Immature natural killer cell (primary cell): ENCODE measurements at places on chromosomes 11 and 22.

DNA sequence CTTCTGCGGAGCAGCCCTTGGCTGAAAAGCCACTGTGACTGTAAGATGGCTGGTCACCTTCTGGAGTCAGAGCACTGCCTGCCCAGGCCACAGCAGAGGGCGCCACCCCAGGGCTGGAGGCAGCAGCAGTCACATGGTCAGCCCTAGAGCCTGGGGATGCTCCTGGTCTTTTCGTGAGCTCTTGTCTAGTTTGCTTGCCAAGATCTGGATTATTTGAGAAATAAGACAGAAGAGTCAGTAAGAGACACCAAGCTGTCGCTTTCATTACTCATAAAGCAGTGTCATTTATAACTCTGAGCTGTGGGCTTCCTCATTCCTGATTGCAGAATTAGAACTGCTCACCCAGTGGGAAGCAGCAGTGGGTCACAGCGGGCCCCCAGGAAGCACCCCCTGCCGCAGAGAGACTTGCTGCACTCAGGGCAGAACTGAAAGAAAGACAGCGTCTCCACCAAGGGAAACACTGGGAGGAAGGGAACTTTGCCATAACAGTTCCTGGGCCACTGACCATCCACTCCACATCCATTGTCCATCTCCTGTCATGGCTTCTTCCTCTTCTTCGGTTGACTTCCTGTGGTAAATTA, 56.7 kb downstream of the PPP6R2 start:
- peak overlapping the region; percentile 84 for H3K27ac ChIP-seq
- H3K4me3 ChIP-seq, result peak overlapping the region; percentile 23
- peaks cover 50% of the 10 kb centered on the region for H3K4me1 ChIP-seq
- no peaks in the 10 kb centered on the region for H3K27me3 ChIP-seq
- peaks cover 4% of the 10 kb centered on the region for H3K36me3 ChIP-seq

DNA sequence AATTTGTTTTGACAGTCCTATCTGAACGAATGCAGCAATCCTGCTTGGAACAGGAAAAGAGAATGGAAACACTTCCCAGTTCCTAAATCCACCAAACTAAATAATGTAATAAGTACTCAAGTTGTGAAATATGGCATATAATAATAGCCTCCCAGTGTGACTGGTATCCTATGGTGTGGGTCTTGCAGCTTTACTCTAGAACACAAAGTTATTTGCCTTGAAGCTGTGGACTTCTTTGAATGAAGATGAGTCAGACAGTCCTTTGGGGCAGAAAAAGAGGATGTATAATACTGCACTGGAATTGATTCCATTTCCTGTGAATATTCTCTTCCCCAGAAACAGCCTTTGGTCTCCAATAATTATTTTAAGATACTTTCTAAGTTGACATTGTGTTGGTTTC, 887.0 kb downstream of the KCNA4 start:
- peaks cover 1% of the 10 kb centered on the region for H3K27me3 ChIP-seq
- no peak for DNase-seq
- no peaks in the 10 kb centered on the region for H3K4me1 ChIP-seq

GRCh38 chr11:112440518-112440917, 179.9 kb upstream of the PLET1 start:
- H3K36me3 ChIP-seq, result peaks cover 20% of the 10 kb centered on the region
- no peak overlapping the region for H3K27ac ChIP-seq
- H3K4me3 ChIP-seq, result no peak overlapping the region
- DNase-seq, result no peak
- H3K27me3 ChIP-seq, result peaks cover 8% of the 10 kb centered on the region

DNA sequence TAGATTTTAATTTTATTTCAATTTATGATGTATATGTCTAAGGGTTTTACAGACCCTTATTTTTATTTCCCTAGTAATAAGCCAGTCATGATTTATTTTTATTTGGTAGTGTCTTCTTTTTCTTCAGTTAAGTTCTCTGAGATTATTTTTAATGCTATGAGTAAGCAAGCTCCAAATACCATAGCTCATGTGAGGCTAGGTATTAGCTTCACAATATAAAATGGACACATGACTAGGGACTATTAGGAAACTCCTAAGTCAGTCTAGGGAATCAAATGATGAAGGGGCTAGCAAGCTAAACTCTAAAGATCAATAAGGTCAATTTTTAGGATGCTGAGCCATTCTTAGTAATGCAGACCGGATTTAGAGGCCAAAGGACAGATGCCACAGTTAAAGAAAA, 45.9 kb downstream of the CKAP5 start:
- peaks cover 13% of the 10 kb centered on the region for H3K4me1 ChIP-seq
- no peaks in the 10 kb centered on the region for H3K27me3 ChIP-seq
- H3K36me3 ChIP-seq, result peaks cover 12% of the 10 kb centered on the region
- H3K27ac ChIP-seq, result no peak overlapping the region
- H3K4me3 ChIP-seq, result no peak overlapping the region
- no peak for DNase-seq

DNA sequence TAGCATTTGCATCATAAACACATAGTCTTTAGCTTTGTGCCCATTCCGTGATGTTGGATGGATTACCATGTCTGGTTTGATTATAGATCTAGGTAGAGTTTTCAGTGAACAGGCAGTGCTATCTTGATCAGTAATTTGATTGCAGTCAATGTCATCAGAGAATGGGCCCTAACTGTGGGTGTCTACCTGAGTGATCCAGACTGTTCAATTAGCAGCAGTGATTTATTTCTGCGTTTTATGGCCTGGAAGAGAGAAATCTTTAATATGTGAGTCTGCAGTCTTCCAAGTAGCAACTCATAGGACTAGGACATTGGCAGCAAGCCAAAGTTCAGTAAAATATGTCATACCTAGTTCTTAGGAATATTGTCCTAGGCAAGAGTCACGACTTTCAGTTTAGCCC, 80.3 kb downstream of the CASP12 start:
- H3K27ac ChIP-seq, result no peak overlapping the region
- H3K36me3 ChIP-seq, result no peaks in the 10 kb centered on the region
- H3K4me1 ChIP-seq, result no peaks in the 10 kb centered on the region
- H3K27me3 ChIP-seq, result no peaks in the 10 kb centered on the region
- no peak for DNase-seq

GRCh38 chr11:77106321-77106720, 3.7 kb downstream of the OMP start:
- H3K27ac ChIP-seq, result no peak overlapping the region
- no peak overlapping the region for H3K4me3 ChIP-seq
- DNase-seq, result no peak
- peaks cover 6% of the 10 kb centered on the region for H3K4me1 ChIP-seq
- H3K27me3 ChIP-seq, result peaks cover 2% of the 10 kb centered on the region

- H3K36me3 ChIP-seq, result no peaks in the 10 kb centered on the region
- DNase-seq, result no peak
- H3K27ac ChIP-seq, result no peak overlapping the region
- H3K4me1 ChIP-seq, result no peaks in the 10 kb centered on the region
Measured at GRCh38 chr22:23047265-23047664, 23.1 kb upstream of the GNAZ start.

DNA sequence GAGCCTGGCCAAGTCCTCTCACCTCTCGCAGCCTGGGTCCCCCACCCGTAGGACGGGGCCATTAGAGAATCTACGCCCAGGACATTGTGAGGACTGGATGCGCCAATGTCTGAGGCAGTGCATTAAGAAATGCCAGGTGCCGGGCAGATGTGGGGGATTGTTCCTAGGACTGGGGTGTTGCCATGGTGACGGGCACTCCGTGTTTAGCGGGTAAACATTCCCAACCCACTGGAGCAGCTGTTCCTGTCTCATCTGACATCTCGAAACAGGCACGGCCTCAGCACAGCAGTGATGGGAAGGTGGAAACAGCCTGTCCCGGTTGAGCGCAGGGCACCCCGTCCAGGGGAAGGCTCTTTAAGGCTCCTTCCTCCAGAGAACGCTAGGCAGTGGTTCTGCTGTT, 99.6 kb upstream of the RTL6 start:
- H3K4me1 ChIP-seq, result peaks cover 10% of the 10 kb centered on the region
- H3K27ac ChIP-seq, result no peak overlapping the region
- no peaks in the 10 kb centered on the region for H3K36me3 ChIP-seq
- H3K27me3 ChIP-seq, result peaks cover 13% of the 10 kb centered on the region
- H3K4me3 ChIP-seq, result no peak overlapping the region

DNA sequence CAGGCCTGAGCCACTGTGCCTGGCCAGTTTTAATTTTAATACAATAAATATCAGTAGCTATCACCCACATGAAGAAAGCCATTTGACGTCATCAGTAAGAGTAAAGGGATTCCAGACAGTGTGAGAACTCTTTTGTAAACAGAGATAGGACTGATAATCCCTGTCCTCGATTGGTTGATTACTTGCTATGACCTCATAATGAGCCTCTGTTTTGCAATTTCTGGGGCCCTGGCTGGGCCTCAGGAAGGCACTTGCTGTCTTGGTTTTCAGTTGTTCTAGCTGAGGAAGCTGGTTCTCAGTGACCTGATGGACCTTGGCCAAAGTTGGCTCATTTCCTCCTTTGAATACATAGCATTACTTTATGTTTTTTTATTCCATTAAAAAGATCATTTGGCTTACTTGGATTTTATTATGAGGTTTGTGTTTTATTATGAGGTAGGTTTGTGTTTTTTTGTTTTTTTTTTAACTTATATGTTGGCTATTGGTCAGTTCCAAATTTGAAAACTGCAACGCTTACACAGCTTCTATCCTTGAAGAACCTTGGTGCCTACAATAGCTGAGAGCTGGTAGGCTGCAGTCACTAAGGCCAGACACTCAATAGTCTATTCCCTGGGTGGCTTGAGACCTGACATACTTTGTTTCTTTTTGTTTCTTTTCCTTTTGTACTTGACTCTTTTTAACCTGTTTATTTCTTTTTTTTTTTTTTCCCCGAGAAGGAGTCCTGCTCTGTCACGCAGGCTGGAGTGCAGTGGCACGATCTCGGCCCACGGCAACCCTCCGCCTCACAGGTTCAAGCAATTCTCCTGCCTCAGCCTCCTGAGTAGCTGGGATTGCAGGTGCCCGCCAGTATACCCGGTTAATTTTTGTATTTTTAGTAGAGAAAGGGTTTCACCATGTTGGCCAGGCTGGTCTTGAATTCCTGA, 20.0 kb downstream of the MARK2 start:
- H3K27me3 ChIP-seq, result peaks cover 4% of the 10 kb centered on the region
- peaks cover 63% of the 10 kb centered on the region for H3K4me1 ChIP-seq
- H3K36me3 ChIP-seq, result peaks cover 6% of the 10 kb centered on the region
- DNase-seq, result no peak

DNA sequence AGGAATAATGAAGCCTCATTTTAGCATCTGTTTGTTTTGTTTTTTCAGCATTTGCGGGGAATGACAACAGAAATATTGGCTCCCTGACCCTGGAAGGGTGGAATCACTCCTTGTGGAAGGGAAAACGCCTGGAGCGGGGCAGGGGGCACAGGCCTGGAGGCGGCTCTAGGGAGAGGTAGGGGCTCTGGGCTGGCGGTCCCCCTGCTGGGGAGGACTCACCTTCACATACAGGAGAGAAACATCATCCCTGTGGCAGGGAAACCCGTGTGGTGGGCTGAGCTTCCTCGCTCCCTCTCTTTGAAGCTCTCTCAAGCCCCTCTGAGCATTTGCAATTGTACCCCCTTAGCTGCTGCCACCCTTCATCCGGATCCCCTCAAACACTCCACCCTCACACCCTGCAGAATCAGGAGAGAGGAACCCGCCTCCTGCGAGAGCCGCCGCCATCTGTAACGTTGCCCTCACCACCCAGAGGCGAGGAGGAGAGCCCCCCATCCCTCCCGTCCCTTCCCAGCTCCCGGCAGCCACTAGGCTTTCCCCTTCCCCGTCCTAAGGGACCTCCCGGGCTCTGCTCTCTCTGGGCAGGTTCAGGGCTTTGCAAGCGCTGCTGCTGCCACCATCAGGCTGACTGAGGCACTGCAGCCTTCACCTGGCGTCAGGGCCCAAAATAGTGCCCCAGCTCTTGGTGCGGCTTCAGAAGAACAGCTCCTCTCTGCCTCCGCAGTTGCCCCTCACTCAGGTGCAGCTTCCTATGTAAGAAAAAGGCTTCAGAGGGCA, 10.4 kb downstream of the KIRREL3 start:
- no peak overlapping the region for H3K4me3 ChIP-seq
- H3K27ac ChIP-seq, result no peak overlapping the region
- peaks cover 4% of the 10 kb centered on the region for H3K27me3 ChIP-seq
- DNase-seq, result peak; percentile 38
- H3K36me3 ChIP-seq, result no peaks in the 10 kb centered on the region

- H3K36me3 ChIP-seq, result peaks cover 6% of the 10 kb centered on the region
- no peak for DNase-seq
- no peaks in the 10 kb centered on the region for H3K4me1 ChIP-seq
- no peak overlapping the region for H3K4me3 ChIP-seq
Measured at GRCh38 chr11:113375402-113375801, 12.2 kb upstream of the ANKK1 start.
